Suprapubic skin (tissue), 4 donors: ENCODE measurements at places on chromosomes 2 and 18.

- DNase-seq = peak; percentile 40
These were observed 22.7 kb downstream of the LBH start for GRCh38 chr2:30253873-30254684.

- no peak for DNase-seq
These were observed 19.6 kb upstream of the KCNK3 start for GRCh38 chr2:26672818-26673393.

DNA sequence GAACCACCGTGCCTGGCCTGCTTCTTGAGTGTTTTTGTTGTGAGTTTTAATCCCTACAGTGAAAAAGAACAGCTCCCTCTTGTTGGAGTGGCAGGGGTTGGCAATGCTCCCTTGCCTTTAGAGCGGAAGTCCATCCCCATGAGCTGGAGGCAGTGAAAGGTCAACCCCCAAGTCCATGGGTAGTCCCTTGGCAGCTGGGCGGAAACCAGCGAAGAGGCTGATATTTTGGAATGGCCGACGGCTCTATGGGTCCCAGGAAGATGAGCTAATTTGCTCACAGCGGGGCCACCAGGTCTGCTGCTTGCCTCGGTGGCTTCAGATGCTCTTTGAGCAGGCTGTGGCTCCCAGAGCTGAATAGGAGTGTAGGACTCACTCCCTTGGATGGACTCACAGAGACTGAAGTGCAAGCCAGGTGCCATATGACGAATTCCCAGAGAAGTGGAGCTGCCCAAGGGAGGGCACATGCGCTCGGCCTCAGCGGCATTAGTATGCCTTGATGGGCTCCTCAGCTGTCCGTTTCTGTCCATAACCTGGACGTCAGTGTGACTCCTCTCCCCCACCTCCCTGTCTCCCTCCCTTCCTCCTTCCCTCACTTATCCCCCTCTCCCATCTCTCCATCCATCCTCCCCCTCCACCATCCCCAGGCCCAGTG, 25.4 kb upstream of the RHOB start:
- DNase-seq = no peak

- DNase-seq = no peak
These were observed 119.2 kb upstream of the ACVR1C start for GRCh38 chr2:157747695-157748370.

DNA sequence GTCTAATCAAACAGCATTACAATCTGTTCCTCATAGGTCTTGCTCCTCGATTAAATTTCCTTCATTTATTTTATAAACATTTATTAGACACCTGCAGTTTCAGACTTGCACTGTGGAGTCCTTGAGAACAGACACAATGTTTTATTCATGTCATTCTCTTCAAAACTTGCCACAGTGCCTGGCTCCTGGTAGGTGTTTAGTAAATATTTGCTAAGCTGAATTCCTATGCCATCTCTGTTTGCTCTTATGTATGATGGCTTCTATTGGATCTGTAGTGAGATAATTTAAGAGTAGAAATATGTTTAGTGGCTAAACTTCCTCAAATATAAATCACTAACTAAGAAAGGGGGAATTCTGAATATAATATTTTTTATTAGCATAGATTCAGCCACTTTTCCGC, 61.4 kb downstream of the LRATD1 start:
- DNase-seq = no peak

GRCh38 chr2:36578343-36579296, 19.3 kb downstream of the FEZ2 start:
- DNase-seq = no peak
